ENCODE measurements at places on chromosomes 1 and 21.

- no peak for DNase-seq
Measured at GRCh38 chr1:33072707-33073106, 8.2 kb upstream of the AZIN2 start.

DNA sequence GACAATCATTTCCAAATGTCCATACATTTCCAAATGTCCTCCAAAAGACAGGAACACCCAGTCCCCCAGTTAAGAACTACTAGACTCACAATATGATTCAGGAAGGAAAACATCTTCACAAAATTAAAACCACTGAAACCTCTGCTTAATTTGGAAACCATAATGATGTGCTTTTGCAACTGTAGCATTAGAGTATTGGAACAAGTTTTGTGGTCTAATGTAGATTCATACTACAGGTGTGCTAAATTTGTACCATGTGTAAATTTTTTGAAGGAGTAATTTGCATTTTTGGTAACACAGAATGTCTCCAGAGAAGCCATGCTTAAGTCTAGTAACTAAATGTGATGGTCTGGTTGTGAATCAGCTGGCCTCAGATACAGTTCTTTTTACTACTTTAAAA is 129.6 kb downstream of the DPYD start:
- DNase-seq: no peak

DNA sequence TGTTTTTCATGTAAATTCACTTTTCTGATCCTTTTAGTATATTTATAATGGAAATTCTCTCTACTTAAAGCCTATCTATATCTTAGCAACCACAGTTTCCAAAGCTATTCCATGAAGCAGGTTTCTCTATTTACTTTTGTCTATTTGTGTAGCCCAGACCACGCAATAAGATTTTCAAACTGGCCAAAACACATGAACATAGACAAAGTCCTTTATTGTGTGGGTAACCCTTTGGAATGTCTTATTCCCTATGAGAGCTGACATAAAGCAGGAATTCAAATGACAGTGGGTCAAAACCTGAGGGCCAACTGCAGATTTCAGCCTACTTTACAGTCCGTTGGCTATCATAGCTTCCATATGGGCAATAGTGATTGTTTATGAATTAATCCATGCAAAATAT is 252.6 kb downstream of the LTN1 start:
- no peak for DNase-seq

- DNase-seq: no peak
Measured at GRCh38 chr1:177977141-177977540, 7.3 kb upstream of the SEC16B start.

DNA sequence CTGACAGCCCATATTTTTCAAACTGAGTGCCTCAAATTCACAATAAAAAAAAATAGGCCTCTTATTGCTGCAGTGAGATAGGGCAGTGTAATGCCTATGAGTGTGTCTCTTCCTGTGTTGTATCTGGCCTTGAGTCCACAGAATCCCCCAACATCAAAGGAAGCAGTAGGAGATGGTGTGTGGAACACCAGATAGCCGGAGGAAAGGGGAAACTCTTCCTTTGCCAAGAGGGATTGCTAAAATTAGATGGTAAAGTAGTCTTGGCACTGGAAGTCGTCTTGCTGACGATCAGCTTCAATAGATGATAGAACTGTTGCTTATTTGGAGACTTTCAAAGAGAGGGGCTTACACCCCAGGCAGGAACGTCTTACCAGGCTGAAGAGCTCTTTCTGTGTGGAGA is 51.8 kb downstream of the RUNX1 start:
- no peak for DNase-seq

DNA sequence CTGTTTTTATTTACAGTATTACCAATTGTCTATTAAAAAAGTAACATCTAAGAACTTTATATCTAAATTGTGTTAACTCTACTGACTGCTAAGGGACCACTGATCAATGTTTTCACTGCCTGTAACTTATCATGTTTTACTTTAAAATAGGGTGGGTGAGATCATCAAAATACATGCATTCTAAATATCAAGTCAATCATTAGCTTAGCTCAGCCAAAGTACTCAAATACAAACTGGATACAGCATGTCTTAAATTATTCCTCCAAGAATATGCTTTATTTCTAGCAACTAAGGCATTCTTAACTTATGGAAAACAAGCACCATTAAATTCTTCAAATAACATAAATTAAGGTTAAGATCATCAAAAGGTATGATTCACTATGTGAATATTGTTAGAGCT is 638.7 kb upstream of the RGS18 start:
- no peak for DNase-seq

DNA sequence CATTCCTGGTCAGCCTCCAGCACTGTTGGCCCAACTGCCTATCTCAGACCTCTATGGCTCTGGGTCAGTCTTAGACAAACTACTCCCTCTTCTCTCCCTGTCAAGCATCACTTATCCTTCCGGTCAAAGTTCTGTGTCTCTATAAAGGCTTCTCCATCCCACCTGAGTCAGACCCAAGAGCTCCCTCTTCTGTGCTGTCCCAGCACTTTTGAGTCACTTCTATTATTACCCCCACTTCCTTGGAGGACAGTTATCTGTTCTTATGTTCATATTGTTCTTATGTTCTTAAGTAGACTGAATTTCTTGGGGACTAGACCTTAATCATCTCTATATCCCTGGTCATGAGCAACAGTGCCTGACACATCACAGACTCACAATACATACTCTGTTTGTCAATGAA is 29.2 kb upstream of the IL10 start:
- no peak for DNase-seq

GRCh38 chr1:228417483-228418203 is 982 bp upstream of the TRIM17 start:
- DNase-seq: no peak

DNA sequence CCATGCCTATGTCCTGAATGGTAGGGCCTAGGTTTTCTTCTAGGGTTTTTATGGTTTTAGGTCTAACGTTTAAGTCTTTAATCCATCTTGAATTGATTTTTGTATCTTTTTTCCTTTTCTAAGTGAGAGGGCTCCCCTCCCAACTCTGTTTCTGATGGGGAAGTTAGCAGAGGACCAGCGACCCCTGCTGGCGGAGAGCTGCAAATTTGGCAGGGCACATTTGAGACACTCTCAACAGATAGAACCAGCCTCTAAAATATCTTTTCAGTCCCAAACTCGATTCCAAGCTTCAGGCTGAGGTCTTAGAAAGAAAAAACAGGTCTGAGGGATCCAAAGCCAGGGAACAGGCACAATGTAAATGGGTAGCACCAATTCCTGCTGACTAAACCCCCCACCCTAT is 32.5 kb downstream of the LRRC3 start:
- DNase-seq: no peak

DNA sequence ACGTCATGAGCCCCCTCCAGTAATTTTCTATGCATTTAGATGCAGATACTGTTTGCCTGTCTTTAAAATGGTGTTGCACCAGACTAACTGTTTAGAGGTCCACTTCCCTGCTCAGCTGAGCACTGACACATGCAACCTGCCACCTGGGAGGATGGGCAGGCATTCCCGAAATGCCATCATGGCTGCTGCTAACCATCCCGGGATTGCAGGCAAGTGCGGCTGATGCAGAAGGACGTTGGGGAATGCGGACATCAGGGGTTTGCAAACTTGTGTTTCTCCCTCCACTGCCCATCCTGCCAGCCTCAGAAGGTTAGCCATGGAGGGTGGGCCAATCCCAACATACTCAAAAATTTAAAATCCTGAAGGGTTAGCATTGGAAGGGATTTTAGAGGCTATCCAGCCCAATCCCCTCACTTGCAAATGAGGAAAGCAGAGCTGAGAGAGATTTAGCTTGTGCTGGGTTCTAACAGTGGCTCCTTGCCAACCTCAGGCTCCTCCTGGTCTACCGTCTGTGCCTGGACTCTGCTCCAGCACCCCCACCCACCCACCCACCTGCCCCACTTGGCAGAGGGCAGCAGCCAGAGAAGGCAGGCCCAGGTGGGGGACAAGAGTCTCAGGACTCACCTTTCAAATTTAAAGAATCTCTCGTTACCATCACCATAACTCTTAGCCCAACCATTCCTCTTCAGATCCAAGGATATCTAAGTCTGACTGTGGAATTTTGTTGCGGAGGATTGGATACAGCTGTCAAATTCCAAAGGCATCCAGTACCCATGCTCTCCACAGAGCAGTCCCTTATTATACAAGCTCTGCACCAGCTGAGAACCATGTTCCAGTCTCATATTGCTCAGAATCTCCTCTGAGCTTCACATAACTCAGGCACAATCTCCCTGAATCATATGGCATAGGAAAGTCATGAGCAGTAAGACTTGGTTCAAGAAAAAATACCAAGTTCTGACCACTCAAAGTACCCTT is 34.2 kb downstream of the HIVEP3 start:
- no peak for DNase-seq

DNA sequence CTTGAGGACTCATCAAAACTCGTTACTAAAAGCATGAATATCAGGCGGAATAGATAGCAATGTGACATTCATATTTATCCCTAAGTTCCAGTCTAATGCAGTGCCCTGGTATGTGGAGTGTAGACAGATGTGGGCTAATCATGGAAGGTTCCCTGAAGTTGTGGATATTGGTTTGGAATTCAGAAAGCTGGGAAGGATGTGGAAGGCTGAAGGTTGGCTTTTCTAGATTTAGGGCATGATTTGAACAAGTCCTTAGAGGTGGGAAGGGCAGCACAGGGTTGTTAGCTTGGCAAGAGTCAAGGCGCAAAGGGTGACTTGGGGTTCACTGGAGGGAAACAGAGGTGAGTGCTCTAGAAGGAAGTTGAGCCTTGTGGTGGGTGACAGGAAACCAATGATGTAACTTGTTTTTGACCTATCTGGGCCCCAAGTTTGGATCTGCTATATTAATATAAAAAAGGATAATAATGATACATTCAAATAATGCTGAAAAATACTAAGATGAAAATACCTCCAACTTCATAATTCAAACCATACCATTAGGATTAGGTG is 21.9 kb downstream of the LGALS8 start:
- no peak for DNase-seq

- DNase-seq: no peak
Measured at GRCh38 chr1:212611000-212611948, 2.7 kb downstream of the ATF3 start.

GRCh38 chr1:205298191-205298994 is 23.2 kb downstream of the NUAK2 start:
- DNase-seq: no peak

- DNase-seq: no peak
Measured at GRCh38 chr21:18049461-18049860, 195.2 kb upstream of the CHODL start.

DNA sequence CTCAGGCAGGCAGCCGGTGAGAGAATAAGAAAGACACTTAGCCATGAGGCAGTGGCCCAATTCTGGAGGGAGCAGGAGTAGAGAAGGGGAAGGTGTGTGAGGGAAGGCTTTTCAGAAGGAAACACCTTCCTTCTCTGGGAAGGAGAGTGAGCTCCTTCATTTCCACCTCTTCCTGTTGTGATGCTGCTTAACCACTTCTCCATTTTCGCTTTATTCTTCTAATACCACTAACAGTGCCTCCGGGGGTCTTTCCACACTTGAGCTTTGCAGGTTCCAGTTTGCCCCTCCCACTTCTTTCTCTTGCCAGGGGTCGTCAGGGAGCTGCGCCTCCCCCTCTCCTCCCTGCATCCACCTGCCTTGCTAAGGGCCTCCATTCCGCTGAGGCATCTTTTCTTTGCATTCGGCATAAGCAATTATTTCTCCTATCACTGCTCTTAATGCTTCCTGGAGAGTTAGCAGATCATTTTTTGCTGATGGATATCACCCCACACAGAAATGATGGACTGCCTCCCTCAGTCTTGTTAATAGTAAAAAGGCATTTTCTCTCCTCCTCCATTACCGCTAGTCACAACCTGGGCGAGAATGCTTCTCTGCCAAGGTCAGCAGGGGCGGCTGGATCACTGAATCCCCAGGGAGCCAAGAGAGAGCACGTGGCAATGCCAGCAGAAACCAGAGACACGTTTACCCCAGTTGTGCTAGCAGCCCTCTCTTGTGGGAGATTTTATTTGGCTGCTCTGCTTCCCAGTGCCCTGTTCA is 74.8 kb downstream of the ELAVL4 start:
- DNase-seq: no peak

GRCh38 chr1:111127923-111128643 is 11.8 kb downstream of the DRAM2 start:
- no peak for DNase-seq

DNA sequence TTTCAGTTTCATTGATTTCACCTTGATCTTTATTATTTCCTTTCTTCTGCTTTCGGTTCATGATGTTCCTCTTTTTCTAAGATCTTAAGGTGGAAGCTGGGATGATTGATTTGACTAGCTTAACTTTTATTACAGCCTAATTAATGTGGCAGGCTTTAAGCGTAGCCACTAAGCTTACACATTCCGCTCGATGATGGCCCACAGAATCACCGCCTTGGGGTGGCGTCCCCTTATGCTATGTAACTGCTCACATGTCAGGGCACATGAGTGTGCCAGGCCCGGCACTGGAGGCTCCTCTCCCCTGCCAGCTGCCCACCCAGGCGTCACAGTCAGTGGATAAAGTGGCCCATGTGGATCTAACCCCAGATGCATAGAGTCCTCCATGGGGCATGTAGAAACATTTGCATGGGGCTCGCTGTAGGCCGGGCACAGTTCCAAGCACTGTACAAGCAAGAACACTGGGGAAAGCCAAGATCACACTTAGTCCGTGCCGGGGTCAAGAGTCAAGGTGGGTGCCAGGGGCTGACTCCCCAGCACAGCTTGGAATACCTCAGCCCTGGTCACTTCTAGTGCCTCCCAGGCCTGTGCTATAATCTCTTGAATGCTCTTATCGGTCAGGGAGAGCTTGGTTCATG is 41.7 kb downstream of the PKNOX1 start:
- DNase-seq: no peak

DNA sequence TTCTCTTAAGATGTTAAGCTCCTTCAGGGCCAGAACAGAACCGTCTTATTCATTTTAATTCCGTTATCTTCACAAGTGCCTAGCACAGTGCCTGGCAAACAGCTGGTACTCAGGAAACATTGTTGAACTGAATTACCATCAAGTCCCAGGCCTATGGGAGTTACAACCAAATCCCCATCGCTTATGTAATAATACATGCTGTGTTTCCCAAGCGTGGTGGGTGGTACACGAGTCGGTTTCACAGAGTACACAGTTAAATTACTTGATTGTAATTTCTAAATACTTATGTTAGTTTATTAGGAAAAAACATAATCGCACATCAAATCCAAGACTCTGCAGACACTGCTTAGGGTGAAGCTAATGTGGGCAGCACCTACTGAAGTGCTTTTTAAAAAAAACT is 1.0 kb downstream of the ANGEL2 start:
- peak; percentile 29 for DNase-seq

DNA sequence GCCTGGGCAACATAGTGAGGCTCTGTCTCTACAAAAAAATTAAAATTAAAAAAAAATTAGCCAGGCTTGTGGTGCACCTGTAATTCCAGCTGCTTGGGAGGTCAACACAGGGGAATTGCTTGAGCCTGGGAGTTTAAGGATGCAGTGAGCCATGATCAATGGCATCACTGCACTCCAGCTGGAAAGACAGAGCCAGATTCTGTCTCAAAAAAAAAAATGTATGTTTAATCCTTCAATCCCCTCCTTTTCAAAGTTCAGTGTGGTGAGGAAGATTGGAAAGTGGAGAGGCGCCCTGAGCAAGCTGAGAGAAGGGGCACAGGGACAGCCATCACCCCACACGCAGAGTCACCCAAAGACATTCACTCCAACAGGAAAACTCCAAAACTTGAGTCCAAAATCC is 97.7 kb upstream of the BACE2 start:
- DNase-seq: no peak
